Activated CD4-positive, alpha-beta memory T cell treated with anti-CD3 and anti-CD28 coated beads for 36 hours (primary cell): ENCODE measurements at places on chromosomes 16 and 17. TPM values are rescaled to one million over a fixed set of nuclear protein-coding genes. Genes with fewer than 3 reads are reported as not detected.
A peak's percentile ranks its signal among the peaks of the same experiment; 100 is the strongest.

RTN4RL1 gene
- 0.21 TPM for total RNA-seq

PKD1 gene
- 59.4 TPM for total RNA-seq

SOX8 gene
- 2.0 TPM for total RNA-seq

BCAR1 gene
- total RNA-seq = 0.78 TPM

SEPTIN12 gene
- not detected for total RNA-seq

SDR42E1 gene
- total RNA-seq = 4.1 TPM

DNA sequence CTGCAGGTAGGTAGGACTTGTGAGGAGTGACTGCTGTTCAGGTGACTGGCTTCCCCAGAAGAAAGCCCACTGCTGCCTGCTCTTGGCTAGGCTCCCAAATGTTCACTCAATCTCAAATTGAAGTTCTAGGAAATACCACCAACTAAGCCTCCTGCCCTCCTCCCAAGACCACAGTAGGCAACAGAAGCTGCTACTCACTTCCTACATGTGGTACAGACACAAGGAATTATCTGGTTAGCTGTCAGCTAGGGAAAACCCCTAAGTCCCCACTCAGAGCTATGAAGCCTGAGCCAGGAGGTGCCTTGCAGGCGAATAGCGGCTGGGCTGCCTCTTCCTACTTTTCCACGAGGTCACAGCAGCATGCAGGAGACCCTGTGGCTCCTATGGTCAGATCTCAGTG lies 4.9 kb downstream of the FBXO39 start:
- H3K36me3 ChIP-seq = no peaks in the 10 kb centered on the region
- H3K4me3 ChIP-seq = no peak overlapping the region
- H3K4me1 ChIP-seq = no peaks in the 10 kb centered on the region

DNA sequence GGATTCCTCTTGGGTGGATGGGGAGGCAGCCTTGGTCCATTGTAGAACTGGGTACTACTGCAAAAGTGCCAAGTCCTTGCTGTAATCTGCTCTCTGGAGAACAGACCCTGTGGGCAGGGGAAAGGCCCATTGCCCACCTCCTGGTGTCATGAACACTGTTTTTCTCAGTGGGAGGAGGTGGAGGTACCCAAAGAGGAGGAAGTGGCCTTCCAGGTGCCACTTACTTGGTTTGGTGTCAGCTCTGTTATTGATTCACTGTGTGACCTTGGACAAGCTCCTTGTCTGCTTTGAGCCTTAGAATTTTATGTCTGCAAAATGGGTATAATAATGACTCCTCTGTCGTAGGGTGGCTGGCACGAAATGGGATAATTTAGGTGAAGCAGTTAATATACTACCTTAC lies 55.8 kb downstream of the PLCG2 start:
- no peaks in the 10 kb centered on the region for H3K27me3 ChIP-seq
- H3K4me3 ChIP-seq = no peak overlapping the region
- no peak for DNase-seq

GRCh38 chr16:11402745-11403533 lies 57.7 kb downstream of the RMI2 start:
- no peak overlapping the region for H3K27ac ChIP-seq
- H3K27me3 ChIP-seq = no peaks in the 10 kb centered on the region
- no peaks in the 10 kb centered on the region for H3K36me3 ChIP-seq
- H3K4me1 ChIP-seq = no peaks in the 10 kb centered on the region

DNA sequence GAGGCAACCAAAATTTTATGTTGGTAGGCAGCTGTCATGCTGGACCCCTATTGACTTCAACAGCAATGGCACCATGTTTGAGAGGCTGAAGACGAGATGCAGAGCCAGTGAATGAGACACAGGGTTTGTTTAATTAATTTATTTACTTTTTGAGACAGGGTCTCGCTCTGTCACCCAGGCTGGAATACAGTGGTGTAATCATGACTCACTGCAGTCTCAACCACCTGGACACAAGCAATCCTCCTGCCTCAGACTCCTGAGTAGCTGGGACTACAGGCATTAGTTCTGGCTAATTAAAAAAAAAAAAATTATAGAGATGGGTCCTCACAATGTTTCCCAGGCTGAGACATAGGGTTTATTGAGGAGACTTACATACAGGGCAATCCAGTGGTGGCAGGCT lies 36.2 kb upstream of the PPM1D start:
- no peaks in the 10 kb centered on the region for H3K4me1 ChIP-seq
- no peak overlapping the region for H3K27ac ChIP-seq
- H3K27me3 ChIP-seq = no peaks in the 10 kb centered on the region
- no peak overlapping the region for H3K4me3 ChIP-seq
- no peak for DNase-seq
- no peaks in the 10 kb centered on the region for H3K36me3 ChIP-seq

DNA sequence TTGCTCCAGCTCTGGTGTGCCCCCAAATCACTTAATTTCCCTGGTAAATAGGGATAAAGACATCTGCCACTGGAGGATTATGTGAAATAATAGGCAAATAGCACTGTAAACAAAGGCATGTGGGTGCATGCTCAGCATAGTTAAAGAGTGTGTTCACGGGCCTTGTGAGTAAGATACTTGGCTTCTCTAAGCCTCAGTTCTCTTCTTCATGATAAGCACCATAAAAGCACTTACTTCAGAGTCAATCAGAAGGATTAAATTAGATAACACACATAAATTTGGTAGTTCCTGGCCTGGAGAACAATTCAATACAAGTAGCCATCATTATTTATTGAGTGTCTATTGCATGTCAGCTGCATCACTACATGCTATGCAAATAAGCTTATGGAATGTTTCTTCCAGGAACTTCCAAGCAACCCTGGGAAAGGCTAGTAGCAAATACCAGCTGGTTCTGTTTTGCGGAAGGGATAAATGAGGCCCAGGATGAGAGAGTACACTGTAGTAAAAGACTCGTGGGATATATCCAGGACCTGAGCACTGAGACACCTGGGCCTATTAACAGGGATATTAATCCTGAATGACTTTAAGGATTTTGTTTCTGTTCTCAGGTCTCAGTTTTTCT lies 14.5 kb downstream of the CCL11 start:
- DNase-seq = no peak
- H3K27me3 ChIP-seq = peaks cover 18% of the 10 kb centered on the region
- no peak overlapping the region for H3K27ac ChIP-seq
- H3K4me3 ChIP-seq = no peak overlapping the region
- H3K4me1 ChIP-seq = no peaks in the 10 kb centered on the region

GRCh38 chr17:69055334-69055733 lies 5.4 kb downstream of the ABCA9 start:
- DNase-seq = no peak
- H3K4me3 ChIP-seq = no peak overlapping the region
- no peaks in the 10 kb centered on the region for H3K4me1 ChIP-seq
- H3K36me3 ChIP-seq = no peaks in the 10 kb centered on the region

GRCh38 chr17:55717898-55718735 lies 4.5 kb downstream of the TMEM100 start:
- peaks cover 25% of the 10 kb centered on the region for H3K27me3 ChIP-seq
- H3K4me1 ChIP-seq = no peaks in the 10 kb centered on the region

DNA sequence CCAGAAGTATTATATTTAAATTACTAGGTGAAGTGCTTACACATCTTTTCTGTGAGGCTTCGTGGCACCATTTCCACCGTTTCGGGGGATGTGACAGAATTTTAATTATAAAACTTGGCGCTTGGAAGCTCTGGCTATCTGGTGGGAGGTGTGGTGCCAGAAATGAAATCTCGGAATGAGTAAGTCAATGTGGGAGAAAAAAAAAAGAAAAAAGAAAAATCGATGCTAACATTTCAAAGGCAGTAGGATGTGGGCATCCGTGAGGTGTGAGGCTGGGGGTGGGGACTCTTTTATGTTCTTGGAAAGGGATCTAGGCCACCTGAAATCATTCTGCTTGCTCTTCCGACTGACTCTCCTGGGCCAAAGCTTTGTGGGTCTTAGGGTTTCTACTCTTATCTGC lies 21.9 kb downstream of the CPPED1 start:
- peaks cover 25% of the 10 kb centered on the region for H3K36me3 ChIP-seq
- H3K27me3 ChIP-seq = no peaks in the 10 kb centered on the region
- H3K4me1 ChIP-seq = peaks cover 9% of the 10 kb centered on the region
- peak; percentile 73 for DNase-seq

- H3K4me1 ChIP-seq = peaks cover 11% of the 10 kb centered on the region
- H3K27ac ChIP-seq = no peak overlapping the region
- DNase-seq = no peak
- H3K36me3 ChIP-seq = no peaks in the 10 kb centered on the region
- no peak overlapping the region for H3K4me3 ChIP-seq
- H3K27me3 ChIP-seq = peaks cover 16% of the 10 kb centered on the region
Observed at GRCh38 chr16:48454051-48454450, 68.8 kb upstream of the SIAH1 start.

GRCh38 chr16:50665128-50665878 lies 15.8 kb downstream of the SNX20 start:
- no peaks in the 10 kb centered on the region for H3K27me3 ChIP-seq
- DNase-seq = peak; percentile 87
- H3K4me3 ChIP-seq = peak overlapping the region; percentile 63
- no peaks in the 10 kb centered on the region for H3K36me3 ChIP-seq

DNA sequence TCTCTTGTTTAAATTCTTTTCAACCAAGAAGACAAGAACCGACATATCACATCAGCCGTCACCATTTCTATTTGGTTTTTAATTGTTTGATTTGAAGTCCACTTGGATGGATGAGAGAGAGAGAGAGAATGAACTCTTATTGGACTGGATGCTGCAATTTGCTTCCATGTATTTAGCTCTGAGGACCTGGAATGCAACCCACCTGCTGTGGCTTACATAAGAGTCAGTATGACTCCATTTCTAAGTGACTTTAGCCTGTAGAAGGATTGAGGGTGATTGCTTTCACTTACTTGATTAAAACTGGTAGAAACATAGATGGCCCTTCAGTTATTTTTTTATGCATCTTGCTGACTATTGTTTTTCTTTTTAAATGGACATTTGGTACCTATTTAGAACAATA lies 296.1 kb downstream of the CNTNAP4 start:
- H3K36me3 ChIP-seq = no peaks in the 10 kb centered on the region
- no peak for DNase-seq
- H3K4me3 ChIP-seq = no peak overlapping the region
- no peaks in the 10 kb centered on the region for H3K4me1 ChIP-seq

DNA sequence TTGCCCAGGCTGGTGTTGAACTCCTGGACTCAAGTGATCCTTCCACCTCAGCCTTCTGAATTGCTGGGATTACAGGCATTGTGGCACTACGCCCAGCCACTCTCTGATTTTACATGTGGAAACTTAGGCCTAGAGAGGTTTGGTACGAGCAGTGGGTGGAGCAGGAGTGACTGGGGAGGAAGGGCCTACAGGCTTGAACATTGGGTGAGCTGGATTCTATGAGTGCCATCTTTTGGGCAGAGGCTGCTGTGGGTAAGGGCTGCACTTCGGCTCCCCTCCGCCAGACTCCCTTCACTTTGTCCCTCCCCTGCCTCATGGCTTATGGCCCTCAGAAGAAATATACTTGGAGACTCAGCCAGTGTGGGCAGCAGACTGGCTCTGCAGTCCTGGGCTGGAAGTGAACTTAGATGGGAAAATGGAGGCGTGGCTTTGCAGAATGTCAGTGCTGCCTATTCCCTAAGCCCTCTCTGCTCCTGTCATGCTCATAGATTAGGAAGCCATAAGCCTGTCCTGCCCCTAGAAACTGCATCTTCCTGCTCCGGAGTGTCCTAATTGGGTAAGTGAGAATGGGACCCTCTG lies 9.5 kb upstream of the MRC2 start:
- H3K27me3 ChIP-seq = no peaks in the 10 kb centered on the region
- DNase-seq = no peak
- no peaks in the 10 kb centered on the region for H3K4me1 ChIP-seq
- H3K36me3 ChIP-seq = peaks cover 7% of the 10 kb centered on the region
- no peak overlapping the region for H3K27ac ChIP-seq

- no peak for DNase-seq
- H3K27ac ChIP-seq = no peak overlapping the region
- no peaks in the 10 kb centered on the region for H3K36me3 ChIP-seq
- H3K4me1 ChIP-seq = no peaks in the 10 kb centered on the region
Observed at GRCh38 chr17:51736356-51736755, 422.2 kb downstream of the CA10 start.

DNA sequence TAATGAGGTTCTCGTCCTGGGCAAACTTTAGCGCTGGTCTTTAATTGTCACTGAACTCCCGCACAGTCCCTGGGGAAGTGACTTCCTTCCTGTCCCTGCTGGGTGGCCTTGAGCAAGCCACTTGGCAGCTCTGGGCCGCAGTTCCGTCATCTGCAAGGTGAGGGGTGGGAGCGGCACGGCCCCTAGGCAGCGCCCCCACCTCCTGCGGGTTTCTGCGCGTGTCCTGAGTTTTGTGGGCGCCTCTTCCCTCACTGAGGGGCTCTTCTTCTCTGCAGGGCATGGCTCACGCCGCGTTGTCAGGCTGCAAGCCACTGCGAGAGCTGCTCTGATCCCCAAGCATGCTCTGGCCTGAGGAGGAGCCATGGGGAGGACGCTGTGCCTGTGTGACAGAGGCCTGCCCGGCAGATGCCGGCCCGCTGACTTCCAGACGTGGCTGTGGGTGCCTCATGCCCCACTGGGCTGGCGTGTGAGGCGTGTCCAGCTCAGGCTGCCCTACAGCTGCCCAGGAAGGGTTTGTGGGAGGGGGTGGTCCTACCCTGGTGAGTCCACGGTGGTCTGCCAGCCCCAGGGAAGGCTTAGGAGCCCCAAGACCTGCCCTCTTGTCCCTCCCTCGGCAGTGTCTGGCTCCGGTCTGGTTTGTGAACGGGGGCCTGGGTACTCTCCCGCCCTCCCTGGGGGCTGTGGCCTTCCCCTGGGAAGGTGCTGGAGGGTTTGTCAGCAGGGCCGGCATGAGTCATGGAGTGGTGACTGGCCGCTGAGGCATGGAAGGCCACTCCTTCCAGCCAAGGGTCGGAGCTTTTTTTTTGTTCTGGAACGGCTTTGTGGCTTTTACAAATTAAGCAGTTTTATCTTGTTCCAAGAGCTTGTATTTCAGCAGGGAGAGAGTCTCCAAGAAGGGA lies 182.0 kb downstream of the SEC14L1 start:
- no peak overlapping the region for H3K4me3 ChIP-seq
- peaks cover 55% of the 10 kb centered on the region for H3K4me1 ChIP-seq
- H3K27me3 ChIP-seq = no peaks in the 10 kb centered on the region
- no peaks in the 10 kb centered on the region for H3K36me3 ChIP-seq
- H3K27ac ChIP-seq = no peak overlapping the region

DNA sequence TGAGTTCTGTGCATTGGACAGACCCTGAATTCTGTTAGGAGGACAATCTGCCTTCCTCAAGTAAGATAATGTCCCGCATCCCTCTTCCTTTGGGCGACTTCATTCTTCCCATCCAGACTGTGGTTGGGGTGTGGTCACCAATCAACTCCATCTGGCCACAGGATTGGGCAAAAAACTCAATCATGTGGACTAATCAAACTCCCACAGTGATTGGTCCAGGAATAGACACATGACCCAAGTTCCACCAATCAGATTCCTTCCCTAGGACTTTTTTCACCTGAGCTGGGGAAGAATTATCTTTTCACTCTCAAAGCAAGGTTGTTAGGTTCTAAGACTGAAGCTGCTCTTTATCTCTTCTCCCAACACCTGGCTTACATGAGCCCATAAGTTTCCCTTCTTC lies 13.2 kb upstream of the NKD1 start:
- no peak overlapping the region for H3K4me3 ChIP-seq
- no peak overlapping the region for H3K27ac ChIP-seq
- H3K36me3 ChIP-seq = no peaks in the 10 kb centered on the region
- no peaks in the 10 kb centered on the region for H3K4me1 ChIP-seq
- no peaks in the 10 kb centered on the region for H3K27me3 ChIP-seq
